Right renal cortex interstitium (tissue), 3 donors: ENCODE measurements at places on chromosomes 1 and 21. TPM values are rescaled to one million over a fixed set of nuclear protein-coding genes. Genes with fewer than 3 reads are reported as not detected.

GRCh38 chr21:17270229-17270628 lies 242.6 kb upstream of the CXADR start:
- DNase-seq = peak; percentile 23

DNA sequence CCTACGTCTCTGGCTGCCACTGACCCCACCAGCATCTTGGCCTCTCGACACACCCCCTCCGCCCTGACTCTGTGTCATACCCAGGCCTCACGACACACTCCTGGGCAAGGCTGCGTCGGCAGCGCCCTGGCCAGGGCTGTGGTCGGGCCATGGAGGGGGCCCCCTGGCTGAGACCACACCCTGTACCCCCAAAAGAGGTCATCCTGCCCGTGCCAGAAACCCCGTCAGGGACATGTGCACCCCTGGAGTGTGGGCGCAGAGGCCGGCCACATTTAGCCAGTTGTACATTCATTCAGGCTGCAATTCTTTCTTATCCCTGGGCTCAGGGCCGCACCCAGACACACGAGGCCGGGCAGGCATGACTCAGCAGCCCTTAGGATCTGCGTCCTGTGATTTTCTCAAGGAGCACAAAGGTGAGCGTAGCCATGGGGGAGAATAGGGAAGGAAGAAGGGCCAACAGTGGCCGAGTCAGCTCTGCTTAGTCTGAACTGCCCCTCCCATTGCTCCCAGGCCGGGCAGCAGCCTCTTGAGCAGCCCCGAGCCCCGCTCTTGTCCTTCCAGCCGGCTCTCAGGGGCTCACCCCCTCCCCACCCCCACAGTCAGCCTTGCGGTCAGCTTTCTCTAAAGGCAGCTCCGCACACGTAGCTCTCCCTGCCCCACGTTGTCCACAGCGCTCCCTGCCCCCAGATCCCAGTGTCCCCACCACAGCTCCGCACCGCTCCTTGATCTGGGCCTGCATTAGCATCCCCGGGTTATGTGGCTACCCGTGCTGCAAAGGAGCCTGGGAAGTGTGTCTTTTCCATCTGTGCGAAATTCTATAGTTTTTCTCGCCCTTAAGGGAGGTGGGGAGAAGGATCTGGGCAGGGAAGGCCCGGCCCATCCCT lies 7.9 kb downstream of the CSTB start:
- no peak for DNase-seq

- no peak for DNase-seq
Measured at GRCh38 chr21:16563795-16564194, 834.0 kb downstream of the USP25 start.

DNA sequence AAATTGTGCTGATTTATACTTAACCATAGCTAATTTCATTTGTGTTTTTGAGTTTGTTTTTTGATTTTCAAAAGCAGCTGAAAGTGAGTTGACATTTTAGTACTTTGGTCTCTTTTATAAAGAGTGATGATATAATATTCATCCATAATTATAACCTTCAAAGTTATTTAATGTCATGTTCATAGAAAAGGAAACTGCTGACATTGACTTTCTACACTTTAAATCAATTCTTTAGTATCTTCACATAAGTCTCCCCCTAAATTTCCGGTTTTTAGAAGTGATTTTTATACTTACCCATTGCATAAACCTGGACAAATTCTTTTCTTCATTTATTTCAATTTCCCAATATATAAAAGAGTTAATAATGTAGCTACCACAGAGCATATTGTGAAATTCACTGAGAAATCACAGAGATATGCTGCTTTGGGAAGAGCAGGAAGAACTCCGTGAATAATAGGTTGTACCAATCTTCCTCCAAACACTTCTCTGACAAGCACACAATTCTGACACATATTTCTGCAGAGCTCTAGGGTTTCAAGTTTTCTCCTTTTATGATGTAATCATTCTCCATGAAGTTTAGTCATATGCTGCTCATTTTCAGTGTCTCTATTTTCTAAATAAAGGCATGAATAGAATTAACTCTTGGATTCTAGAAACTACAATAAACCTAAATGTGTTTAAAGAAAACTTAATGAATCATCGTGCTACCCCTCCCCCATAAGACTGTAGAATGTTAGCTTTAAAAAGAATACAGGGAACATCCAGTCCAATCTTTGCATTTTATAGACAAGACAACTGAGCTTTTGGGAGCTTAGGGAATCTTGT lies 25.6 kb upstream of the CDC42BPA start:
- DNase-seq = no peak

- DNase-seq = no peak
Measured at GRCh38 chr1:6483017-6483760, 8.3 kb downstream of the PLEKHG5 start.

The GORAB gene
- polyA plus RNA-seq = 21.7 TPM
